ENCODE measurements at places on chromosomes 3 and 15.

DNA sequence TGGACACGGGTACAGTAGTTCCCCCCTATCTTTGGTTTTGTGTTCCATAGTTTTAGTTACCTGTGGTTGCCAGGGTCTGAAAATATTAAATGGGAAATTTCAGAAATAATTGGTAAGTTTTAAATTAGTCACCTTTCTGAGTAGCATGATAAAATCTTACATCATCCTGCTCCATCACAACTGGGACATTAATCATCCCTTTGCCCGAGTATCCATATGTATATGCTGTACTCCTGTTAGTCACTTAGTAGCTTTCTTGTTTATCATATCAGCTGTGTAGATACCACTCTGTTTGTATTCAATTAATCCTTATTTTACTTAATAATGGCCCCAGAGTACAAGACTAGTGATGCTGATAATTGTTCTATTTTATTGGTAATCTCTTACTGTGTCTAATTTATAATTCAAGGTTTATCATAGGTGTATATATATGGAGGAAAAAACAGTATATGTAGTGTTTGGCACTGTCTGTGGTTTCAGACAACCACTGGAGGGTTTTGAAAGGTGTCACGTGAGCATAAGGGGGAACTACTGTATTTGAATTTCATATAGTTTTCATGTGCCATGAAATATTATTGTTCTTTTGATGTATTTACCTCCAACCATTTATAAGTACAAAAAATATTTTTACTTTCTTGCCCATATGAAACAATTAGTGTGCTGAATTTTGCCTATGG lies 41.4 kb downstream of the CTDSPL2 start:
- no peak for DNase-seq

DNA sequence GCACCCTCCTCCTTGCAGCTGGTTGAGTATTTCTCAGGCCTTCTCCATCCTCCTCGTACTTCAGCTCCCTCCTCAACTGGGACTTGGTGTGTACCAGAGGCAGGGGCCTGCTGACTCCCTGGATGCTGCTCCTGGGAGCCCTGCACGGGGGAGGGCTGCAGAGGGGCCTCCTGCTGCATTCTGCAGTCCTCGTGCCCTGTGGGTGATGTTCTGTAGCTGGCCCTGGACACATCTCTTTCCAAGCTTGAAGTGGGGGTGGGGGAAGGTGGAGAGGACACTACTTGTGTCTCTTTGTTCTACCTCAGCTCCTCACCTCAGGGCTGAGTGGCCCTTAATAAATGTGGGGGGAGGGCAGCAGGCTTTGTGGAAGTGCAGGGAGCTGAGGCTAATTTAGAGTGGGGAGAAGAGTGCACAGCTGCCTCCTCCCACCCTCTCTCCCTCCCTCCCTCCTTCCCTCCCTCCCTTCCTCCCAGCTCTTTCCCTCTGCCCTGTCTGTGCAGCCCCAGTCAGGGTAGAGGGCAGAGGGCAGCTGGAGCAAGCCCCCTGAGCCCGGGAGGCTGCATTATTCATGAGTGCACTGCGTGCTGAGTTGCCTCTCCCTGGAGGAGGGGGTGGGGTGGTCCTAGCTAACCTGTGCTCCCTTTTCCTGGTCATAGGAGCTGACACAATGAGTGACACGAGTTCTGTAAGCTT lies 3.7 kb upstream of the GRM2 start:
- no peak for DNase-seq

GRCh38 chr15:47542312-47542989 lies 174.9 kb upstream of the SEMA6D start:
- no peak for DNase-seq

DNA sequence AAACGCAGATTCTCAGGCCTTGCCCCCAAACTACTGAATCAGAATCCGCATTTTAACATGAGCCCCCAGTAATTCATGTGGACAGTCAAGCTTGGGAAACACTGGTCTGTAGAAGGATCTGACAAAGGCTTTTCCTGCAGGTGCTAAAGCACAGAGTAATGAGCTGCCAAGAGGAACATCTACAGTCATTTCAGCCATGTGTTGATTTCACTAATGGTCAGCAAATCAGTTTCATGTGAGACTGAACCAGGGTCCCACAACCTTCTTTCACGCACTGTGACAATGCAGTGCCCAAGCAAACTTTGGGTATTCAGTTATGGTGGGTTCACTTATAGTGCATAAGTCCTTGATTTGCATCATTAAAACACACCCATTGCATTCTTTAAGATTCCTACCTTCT lies 237.6 kb downstream of the TUSC7 start:
- DNase-seq = no peak

- no peak for DNase-seq
Observed at GRCh38 chr3:108208831-108209230, 13.4 kb downstream of the IFT57 start.

- DNase-seq = no peak
Observed at GRCh38 chr3:147099076-147099475, 307.3 kb downstream of the ZIC4 start.

Measured in stimulated activated CD4-positive, alpha-beta T cell treated with anti-CD3 and anti-CD28 coated beads, TNF-alpha, amount 100 ng/mL, for 48 hours (primary cell).